DMS153 (cell line): ENCODE measurements at places on chromosomes 1 and 21.

DNA sequence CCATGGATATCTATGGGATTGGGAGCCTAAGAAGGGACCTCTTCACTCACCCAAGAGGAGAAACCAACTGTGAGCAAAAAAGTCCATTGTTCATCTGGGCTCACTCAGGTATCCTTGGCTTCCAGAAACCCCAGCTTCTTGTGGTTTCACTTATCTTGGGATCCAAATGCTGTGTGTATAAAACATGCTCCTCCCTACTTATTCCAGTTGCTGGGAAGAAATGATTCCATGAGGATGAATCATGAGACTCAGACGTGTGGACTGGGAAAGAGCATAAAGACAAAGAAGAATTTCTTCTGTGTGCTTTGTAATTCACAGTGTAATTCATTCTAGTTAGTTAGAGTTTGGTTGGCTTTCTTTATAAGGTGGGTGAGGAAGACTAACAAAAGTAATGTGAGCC is 283.7 kb downstream of the ZNF648 start:
- no peak for DNase-seq

GRCh38 chr1:228176461-228177182 is 11.0 kb downstream of the IBA57 start:
- no peak for DNase-seq

DNA sequence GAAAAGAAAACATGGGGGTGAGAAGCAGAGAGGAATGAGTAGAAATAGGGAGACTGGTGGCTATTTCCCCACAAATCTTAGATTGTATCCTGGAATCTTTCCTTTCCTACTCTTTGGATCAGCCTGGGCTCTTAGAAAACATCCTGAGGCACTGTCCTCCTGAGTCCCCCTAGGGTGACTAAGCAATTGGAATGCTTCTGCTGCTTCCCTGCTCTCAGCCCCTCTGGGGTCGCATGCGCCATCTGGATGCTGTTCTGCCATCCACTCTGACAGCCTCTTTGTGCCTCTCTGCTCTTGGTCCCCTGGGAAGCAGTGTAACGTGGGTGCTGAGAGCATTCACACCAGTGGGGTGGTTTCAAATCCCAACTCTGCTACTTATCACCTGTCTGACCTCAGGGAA is 443.0 kb downstream of the SIPA1L2 start:
- no peak for DNase-seq

DNA sequence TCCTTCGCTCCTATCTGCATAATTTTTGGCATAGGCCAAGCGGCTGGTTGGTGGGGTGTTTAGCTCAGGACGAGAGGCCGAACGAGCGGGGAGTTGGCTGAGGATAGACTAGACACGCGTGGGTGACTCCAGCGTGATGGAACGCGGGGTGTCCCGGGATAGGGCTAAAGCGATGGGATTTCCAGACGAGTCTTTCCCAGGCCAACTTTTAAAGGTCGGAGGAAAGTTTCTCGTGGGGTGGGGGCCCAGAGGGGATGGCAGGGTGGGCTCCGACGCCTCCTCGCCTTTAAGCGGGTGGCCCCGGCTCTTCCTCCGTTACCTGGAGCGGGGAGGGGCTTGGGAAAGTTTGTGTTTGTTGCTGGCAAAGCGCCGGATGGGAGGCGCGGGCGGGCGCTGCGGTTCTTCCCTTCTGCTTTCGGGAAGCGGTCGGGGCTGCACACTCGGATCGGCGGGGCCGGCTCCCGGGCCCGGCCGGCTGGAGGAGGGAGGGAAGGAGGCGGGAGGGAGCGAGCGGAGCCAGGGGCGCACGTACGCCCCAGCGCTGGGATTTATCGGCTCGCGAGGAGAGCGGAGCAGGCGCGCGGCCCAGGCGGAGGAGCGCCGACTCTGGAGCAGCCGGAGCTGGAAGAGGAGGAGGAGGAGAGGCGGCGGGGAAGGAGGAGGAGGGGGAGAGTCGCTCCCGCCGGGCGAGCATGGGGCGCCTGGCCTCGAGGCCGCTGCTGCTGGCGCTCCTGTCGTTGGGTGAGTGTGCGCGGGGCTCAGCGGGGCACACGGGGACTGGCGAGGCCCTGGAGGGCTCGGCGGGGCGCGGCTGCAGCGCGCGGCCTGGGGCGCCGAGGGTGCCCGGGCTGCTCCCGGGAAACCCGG is at the start of gene PTGFRN:
Gene PTGFRN (plus strand): TSS at position 405 of the 867 bp plus-strand sequence. CDS start 288 bp downstream, at position 693.
- peak; percentile 31 for DNase-seq

- no peak for DNase-seq
Observed at GRCh38 chr1:11486231-11487009, 7.5 kb downstream of the DISP3 start.

DNA sequence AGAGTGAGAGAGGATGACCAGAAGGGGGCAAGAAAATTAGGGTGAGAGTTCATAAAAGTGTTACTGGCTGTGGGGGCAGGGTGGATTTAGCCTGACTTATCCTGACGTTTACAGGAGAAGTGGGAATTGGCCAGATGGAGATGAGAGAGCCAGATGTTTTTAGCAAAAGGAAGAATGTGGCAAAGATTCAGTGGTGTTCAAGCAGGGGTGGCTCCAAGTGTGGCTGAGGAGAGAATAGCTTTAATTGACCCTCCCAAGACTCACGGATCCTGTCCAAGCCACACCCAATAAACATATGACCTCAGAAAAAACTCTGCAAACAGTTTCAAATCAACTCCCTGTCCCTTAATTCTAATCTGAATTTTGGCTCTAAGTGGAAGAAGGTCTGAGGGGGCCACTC is 35.2 kb upstream of the EDEM3 start:
- DNase-seq, result no peak

DNA sequence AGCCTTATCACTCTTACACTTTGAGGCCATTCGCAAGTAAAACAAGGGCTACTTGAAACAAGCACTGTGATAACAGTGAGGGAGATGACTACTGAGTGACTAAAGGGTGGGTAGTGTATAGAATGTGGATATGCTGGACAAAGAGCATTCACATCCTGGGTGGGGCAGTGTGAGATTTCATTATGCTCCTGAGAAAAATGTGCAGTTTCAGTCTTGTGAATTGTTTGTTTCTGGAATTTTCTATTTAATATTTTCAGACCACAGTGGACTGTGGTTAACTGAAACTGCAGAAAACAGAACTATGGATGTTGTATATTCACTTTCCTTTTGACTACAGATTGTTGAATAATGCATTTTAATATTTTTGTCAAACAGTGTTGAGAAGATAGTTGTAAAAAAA is 25.1 kb upstream of the B3GALT2 start:
- no peak for DNase-seq

DNA sequence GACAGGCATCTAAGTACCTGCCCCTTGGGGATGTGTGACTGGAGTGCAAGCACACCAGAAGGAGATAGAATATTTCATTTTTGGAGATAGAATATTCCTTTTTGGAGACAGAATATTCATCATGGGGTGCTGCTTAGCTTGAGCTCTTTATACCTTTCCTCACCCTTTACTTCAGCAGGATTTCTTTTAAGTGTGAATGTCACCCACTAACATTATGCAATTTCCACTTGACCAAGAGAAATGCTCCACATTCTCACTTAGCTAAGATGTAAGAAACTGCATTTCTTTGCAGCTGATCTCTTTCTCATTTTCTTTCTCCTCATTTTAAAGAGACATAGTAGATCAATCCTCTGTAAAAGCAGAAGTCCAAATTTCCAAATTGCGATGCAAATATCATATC is 436.7 kb downstream of the NCAM2 start:
- DNase-seq, result no peak

- DNase-seq, result no peak
Observed at GRCh38 chr21:42594616-42595282, 58.7 kb upstream of the PDE9A start.

- DNase-seq, result no peak
Observed at GRCh38 chr1:93753791-93754763, 72.4 kb upstream of the BCAR3 start.

DNA sequence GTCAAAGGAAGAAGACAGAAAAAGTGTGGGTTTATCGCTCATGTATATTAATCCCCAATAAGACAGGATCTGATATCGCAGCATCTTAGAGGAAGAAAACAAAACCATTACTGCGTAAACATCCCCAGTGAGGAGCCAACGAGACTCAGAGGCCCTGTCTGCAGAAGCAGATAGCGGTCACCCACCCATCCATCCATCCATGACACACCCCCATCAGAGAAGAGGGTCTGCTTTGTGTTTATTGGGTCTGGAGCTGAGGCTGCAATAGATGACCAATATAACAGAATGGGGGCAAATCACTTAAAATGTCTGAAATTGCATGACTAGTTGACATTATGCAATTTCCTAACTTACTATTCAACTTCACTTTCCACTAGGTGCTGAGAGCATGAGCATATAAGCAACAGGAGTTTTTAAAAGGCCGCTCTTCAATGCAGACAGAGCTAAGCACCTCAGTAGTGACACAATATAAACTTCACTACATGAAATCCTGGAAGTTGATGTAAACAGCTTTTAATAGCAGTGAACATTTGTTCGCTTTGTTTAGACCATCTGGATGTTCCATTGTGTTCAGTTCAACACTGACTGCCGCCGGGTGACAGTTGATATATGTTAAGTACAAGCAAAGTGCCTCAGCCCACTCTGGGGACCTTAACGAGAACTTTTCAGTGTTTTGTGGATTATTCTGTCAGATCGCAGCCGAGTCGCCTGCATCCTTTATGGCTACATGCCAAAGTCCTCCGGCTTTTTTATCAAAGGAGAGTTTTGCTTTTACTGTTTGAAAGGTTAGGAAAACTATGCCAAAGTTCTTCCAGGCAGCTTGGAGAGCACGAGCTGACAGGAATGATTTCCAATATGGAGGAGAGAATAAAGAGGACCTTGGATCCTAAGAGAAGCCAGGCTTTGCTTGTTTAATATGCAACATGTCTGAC is 167.5 kb downstream of the ZNF281 start:
- peak; percentile 73 for DNase-seq

GRCh38 chr1:184685116-184685515 is 69.5 kb downstream of the EDEM3 start:
- no peak for DNase-seq

- no peak for DNase-seq
Observed at GRCh38 chr21:37208056-37208721, 58.9 kb downstream of the VPS26C start.

DNA sequence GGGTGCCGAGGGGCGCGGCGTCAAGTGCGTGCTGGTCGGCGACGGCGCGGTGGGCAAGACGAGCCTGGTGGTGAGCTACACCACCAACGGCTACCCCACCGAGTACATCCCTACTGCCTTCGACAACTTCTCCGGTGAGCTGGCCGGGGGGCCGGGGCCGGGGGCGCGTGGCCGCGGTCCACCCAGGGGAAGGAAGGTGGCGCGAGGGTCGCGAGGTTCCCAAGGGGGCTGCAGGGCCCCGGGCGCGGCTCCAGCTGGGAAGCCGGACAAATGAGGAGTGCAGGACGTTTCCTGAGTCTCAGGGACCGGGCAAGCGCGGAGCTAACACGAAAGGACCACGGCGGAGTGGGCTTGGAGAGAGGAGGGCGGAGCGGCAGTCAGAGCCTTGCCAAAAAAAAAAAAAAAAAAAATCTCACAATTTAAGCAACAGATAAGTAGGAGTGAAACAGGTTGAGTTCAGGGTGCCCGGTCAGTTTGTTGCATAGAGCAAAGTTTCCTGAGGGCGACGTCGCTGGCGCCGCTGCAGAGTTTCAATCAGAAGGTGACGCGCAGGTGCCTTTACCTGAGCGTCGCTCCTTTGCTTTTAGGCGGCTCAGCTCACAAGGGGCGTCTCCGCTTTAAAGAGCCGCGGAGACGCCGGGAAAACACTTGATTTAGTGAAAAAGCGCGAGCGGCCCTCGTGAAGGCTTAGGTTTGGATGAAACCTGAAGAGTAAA is 750 bp downstream of the RHOU start:
- no peak for DNase-seq

DNA sequence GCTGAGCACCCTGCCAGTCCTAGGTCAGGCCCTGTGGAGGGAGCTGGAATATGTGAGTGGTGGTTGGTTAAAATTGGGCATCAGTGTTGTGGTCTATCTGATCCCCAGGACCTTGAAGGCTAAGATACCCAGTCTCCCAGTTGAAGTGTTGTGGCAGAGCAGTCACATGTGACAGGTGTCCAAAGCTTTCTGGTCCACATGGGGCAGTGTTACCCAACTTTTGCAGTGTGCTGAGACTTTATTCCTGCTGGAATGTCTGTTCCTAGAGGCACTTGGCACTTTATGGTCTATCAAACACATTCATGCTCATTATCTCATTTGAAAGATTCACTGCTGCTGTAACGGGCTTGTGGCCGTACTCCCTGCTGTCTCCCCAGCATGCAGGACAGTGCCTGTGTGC is 21.0 kb upstream of the LORICRIN start:
- no peak for DNase-seq

DNA sequence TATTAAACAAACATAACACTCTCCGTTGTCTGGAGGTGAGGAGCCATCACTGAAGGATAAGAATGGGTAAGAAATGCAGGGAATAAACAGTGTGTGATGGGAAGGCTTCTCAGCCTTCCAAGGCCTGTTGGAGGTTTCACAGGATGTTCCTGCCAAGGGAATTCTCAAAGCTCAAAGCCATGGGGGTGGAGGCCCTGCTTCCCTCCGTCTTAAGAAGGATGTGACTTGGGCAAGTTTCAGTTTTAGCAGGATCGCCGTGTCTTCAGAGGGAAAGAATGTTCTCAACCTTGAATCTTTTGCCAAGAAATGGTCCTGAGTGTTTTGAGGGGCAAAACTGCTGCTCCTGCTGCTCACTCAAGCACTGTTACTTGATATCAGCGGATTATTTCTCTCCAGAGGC is 41.7 kb upstream of the IL20 start:
- no peak for DNase-seq

- no peak for DNase-seq
Observed at GRCh38 chr1:172926070-172926469, 124.7 kb downstream of the TNFSF18 start.

DNA sequence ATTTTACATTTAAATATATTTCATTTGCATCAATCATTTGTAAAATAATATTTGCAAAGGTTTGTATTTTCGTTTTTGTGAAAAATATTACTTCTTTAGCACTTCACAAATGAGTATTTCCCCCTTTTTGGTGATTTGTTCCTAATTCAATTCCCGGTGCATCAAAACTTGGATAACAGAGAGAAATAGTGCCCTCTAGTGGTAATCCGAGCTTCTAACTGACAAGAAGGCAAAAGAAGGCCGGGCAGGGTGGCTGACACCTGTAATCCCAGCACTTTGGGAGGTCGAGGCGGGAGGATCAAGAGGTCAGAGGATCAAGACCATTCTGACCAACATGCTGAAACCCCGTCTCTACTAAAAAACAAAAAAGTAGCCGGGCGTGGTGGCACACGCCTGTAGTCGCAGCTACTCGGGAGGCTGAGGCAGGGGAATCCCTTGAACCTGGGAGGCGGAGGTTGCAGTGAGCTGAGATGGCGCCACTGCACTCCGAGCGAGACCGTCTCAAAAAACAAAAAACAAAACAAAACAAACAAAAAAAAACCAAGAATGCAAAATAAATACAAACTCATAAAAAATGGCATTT is 137.7 kb downstream of the COL11A1 start:
- peak; percentile 16 for DNase-seq

GRCh38 chr1:30868833-30869435 is 39.6 kb downstream of the SDC3 start:
- DNase-seq, result no peak

- DNase-seq, result no peak
Observed at GRCh38 chr21:29155118-29155932, 24.9 kb downstream of the MAP3K7CL start.

DNA sequence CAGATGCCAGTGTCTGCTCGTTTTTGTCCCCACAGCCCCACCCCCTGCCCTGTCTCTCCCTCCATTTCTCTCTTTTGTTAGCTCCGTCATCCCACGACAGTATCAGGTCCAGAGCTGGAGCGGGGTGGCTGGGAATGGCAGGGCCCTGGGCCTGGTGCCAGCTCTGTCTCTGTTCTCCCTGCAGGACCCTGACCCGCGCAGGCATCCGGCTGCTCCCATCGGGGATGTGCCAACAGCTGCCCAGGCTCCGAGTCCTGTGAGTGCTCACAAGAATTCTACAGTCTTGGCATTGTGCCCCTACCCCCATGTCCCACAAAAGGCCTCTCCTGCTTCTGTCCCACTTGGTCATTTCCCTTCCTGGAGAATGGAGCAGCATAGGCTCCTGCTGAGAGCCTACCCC is 37.4 kb downstream of the UBE2T start:
- no peak for DNase-seq
